ENCODE measurements at places on chromosomes 13 and 19. TPM values are rescaled to one million over a fixed set of nuclear protein-coding genes. Genes with fewer than 3 reads are reported as not detected.

The APOC1 gene
- total RNA-seq, result 1.8 TPM

The DHRS12 gene
- total RNA-seq, result 10.5 TPM

The FPR1 gene
- total RNA-seq, result not detected

The CATSPERD gene
- total RNA-seq, result not detected

The KHSRP gene
- 89.9 TPM for total RNA-seq

The URAD gene
- not detected for total RNA-seq

The C5AR2 gene
- total RNA-seq, result 0.13 TPM

The BABAM1 gene
- total RNA-seq, result 80.7 TPM

The BBC3 gene
- total RNA-seq, result 15.0 TPM

The ENOX1 gene
- 1.2 TPM for total RNA-seq

The CCDC194 gene
- not detected for total RNA-seq

The ZNF497 gene
- total RNA-seq, result 0.89 TPM

The CABP5 gene
- total RNA-seq, result not detected

The ZNF444 gene
- 16.1 TPM for total RNA-seq

The CFAP97D2 gene
- not detected for total RNA-seq

The ZNF724 gene
- total RNA-seq, result 5.3 TPM

The PBX4 gene
- not detected for total RNA-seq
